Small intestine (tissue), 16 donors: ENCODE measurements at places on chromosomes 6 and 20.

- no peak for DNase-seq
Observed at GRCh38 chr20:30922129-30922528, 335.3 kb upstream of the DEFB115 start.

DNA sequence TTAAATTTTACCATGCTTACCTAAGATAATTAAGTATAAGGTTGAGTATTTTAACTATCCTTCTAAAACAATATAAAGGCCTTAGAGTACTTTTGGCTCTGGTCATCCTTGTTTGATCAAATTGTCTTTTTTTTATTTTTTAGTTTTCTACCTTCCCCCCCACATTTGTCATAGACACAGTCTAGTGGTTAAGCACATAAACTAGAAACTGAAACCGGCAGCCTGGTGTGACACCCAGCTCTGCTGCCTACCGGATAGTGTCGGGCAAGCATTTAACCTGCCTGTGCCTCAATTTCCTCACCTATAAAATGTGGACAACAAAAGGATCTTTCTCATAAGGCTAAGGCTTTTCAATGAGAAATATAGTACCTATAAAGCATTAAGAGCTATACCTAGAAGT, 21.6 kb upstream of the TULP4 start:
- DNase-seq, result no peak

GRCh38 chr6:19569563-19569962, 267.6 kb upstream of the ID4 start:
- no peak for DNase-seq

DNA sequence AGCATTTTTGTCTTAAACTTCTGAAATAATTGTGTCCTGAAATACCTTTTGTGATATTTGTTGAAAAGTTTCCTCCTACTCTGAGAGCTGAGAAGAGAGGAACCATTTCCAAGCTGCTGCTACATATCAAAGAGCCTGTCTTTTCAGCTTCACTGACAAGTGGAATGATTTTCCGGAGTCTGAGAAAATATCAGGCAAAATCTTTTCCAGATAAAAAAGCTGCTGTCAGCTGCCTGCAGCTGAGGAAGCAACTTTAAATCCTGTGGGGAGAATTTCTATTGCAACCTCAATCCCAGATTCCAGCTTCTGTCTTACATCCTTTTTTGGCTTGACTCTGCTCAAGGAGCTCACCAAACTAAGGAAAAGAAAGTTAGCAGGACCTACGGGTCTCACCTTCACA, 904.3 kb downstream of the PHF3 start:
- no peak for DNase-seq

DNA sequence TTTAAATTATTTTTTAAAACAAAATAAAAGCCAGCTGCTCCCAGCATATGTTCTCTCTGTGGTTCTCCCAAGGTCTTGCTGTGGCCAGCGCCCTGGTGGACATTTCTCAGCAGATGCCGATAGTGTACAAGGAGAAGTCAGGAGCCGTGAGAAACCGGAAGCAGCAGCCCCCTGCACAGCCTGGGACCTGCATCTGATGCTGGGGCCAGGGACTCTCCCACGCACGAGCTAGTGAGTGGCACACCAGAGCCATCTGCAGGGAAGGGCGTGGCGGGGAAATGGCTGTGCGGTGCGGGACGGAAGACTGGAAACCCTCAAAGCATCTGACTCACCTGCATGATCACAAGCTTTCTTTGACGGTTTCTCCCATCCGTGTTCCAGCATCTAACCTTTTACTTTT, 16.5 kb downstream of the GFRA4 start:
- DNase-seq, result no peak

DNA sequence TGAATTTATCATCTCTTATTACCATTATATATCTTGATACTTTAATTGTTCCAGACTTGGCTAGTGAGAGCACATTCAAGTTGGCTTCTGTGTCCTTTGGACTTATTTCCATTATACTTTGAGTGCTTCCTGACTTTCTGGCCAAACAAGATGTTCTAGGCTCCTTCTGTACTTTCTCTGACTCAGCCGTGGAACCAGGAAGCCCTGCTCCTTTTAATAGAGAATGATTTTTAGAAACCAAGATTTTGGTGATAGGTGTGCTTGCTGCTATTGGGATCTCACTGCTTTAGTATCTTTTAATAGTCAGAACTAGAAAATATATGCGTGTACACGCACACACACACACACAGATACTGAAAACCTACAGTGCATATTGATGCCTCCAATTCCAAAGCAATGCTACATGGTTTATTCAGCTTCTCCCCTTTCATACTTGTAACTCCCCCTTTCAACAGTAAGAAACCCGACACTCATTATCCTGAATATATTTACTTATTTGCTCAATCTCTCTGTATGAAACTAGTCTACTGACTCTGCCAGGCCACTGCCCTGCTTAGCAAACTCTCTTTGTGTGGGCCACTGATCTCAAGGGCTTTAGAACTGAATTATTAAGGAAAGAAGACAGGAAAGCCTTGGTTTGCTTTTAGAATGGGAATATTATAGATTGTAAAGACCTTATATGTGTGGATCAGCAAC, 42.7 kb upstream of the EZR start:
- DNase-seq, result no peak
